ENCODE measurements at places on chromosomes 5 and 9.

GRCh38 chr5:151895660-151896030 is 29.0 kb downstream of the GLRA1 start:
- no peak for DNase-seq

GRCh38 chr9:14702200-14702720 is 9.0 kb upstream of the ZDHHC21 start:
- no peak for DNase-seq

GRCh38 chr9:113622600-113623400 is 159.3 kb downstream of the RGS3 start:
- DNase-seq = no peak

- DNase-seq = no peak
These were observed 101.7 kb upstream of the TLE1 start for GRCh38 chr9:81791076-81791475.

DNA sequence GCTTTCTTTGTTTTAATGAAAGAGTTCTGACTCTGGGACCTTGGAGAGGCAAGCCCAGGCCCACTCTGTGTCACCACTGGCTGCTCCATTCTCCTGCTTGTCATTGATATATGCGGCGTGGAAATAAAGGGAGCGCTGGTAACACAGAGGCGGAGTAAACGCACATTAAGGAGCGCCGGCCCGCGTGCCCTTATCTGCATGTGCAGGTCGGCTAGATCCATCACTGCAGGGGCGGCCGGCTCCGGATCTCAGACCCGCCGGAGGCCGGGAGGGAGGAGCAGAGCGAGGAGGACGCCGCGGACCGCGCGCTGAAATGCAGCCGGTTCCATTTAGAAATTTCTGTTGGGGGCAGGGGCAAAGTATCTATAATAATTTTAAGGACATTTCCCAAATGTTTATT is 70.8 kb downstream of the MRPL36 start:
- DNase-seq = no peak

GRCh38 chr5:34915856-34916192 is 313 bp downstream of the BRIX1 start:
- no peak for DNase-seq

GRCh38 chr5:159990506-159990905 is 18.4 kb upstream of the TTC1 start:
- DNase-seq = no peak

DNA sequence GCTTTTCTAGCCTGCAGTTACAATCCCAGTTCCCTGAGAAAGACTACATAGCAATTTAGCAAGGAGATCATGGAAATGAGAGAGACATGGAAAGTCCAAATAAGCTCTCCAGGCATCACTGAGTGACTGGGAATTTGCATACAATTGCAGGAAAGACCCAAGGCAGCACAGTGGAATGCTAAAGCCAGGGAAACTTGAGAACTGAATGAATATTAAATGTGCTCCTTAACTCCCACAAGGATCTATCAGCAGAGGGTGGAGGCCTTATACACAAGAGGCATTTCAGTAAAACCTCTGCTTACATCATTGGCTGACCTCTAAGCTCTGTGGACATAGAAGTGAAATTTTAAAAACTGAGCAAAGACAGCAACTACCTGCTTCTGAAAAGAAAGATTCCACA is 355.6 kb upstream of the DAB2 start:
- no peak for DNase-seq

- DNase-seq = no peak
These were observed 120.7 kb upstream of the PCA3 start for GRCh38 chr9:76643399-76644117.

DNA sequence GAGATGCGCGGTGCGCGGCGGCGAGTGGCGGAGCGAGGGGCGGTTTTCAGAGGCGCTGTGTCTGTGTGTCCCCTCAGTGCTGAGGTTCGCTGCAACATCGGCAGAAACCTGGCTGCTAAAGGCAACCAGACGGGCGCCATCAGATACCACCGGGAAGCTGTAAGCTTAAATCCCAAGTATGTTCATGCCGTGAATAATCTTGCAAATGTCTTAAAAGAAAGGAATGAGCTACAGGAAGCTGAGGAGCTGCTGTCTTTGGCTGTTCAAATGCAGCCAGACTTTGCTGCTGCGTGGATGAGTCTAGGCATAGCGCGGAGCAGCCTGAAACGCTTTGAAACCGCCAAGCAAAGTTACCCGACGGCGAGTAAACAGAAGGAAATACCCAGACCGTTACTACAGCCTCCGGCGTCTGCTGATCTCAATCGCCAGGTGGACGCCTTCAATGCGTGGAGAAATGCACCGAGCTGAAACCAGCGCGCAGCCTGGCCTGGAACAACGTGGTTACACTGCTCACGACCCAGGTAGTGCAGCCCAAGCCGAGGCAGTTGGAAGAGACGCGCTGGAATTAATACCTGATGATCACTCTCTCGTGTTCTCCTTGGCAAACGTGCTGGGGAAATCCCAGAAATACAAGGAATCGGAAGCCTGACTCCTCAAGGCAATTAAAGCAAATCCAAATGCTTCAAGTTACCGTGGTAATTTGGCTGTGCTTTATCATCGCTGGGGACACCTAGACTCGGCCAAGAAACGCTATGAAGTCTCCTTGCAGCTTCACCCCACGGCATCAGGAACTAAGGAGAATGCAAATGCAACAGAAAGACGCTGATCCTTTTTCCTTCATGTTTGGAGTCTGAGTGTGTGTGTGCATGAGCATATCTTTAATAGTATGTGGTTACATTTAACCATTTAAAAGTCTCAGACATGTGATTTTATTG is 15.9 kb downstream of the OR2V1 start:
- no peak for DNase-seq

- no peak for DNase-seq
These were observed 660.7 kb upstream of the ADAMTS16 start for GRCh38 chr5:4479426-4479825.

- no peak for DNase-seq
These were observed 77.7 kb downstream of the EBF1 start for GRCh38 chr5:159021901-159022556.

- no peak for DNase-seq
These were observed 58.1 kb downstream of the NEK6 start for GRCh38 chr9:124315882-124316281.

DNA sequence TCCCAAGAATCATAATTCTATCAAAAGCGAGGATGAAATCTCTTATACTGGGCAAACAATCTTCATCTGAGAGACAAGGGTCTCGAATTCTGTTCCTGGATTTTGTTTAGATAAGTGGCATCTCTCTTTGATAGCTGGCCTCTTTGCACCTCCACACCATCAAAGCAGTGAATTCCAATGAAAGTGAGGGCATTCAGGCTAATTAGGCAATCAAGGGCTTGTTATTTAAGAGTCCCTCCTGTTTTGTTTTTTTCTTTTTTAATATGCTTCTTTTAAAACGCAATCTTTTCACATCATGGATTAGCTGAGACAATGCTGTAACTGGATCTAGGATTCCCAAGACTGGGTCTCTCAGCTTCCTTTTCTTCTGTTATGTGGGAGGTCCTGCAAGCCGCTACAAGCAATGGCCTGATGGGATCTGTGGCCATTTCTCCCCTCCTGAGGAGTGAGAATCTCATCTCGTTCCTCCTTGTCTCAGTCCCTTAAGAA is 67.9 kb downstream of the TNC start:
- no peak for DNase-seq

DNA sequence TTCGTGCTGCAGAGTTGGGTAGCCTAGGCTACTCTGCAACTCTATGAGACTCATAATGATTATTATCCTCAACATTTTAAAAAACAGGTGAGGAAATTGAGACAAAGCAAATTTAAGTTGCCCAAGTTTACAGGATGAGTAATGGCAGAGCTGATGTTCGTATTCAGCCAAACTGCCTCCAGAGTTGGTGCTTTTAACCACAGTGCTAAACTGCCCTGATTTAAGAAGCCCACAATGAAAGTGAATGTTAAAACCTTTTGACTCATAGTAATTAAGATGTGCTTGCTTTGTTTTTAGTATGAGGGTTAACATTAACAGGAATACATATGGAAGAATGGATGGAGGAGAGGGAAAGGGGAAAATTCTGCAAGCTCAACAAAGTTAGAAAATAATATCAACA is 15.9 kb upstream of the GABRB2 start:
- no peak for DNase-seq

GRCh38 chr9:117121316-117121715 is 293.5 kb downstream of the ASTN2 start:
- DNase-seq = no peak

- no peak for DNase-seq
These were observed 73.3 kb upstream of the TXNDC8 start for GRCh38 chr9:110410961-110411360.

DNA sequence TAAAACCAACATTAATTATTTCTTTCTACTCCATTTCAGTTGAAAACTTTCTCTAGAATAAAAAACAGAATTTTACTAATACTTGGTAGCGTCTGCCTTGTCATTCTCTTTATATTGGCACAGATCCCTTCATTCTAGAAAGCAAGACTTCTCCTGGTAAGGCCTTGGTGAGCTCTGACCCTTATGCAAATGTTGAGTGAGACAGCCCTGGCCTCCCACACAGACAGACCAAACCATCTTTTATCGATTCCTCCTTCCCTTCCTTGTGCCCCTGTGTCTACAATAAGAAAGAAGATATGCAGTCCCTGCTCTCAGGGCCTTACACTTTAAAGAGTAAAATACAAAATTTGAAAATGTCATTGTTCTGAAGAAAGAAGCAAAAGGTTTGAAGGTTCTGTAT is 262.2 kb downstream of the EFNA5 start:
- no peak for DNase-seq
